ENCODE measurements at places on chromosomes 2 and 18. TPM values are rescaled to one million over a fixed set of nuclear protein-coding genes. Genes with fewer than 3 reads are reported as not detected.
A peak's percentile ranks its signal among the peaks of the same experiment; 100 is the strongest.

GRCh38 chr18:49949951-49950395 is 136.6 kb upstream of the ACAA2 start:
- H3K36me3 ChIP-seq = no peaks in the 10 kb centered on the region
- no peaks in the 10 kb centered on the region for H3K4me1 ChIP-seq
- DNase-seq = no peak
- no peaks in the 10 kb centered on the region for H3K27me3 ChIP-seq

DNA sequence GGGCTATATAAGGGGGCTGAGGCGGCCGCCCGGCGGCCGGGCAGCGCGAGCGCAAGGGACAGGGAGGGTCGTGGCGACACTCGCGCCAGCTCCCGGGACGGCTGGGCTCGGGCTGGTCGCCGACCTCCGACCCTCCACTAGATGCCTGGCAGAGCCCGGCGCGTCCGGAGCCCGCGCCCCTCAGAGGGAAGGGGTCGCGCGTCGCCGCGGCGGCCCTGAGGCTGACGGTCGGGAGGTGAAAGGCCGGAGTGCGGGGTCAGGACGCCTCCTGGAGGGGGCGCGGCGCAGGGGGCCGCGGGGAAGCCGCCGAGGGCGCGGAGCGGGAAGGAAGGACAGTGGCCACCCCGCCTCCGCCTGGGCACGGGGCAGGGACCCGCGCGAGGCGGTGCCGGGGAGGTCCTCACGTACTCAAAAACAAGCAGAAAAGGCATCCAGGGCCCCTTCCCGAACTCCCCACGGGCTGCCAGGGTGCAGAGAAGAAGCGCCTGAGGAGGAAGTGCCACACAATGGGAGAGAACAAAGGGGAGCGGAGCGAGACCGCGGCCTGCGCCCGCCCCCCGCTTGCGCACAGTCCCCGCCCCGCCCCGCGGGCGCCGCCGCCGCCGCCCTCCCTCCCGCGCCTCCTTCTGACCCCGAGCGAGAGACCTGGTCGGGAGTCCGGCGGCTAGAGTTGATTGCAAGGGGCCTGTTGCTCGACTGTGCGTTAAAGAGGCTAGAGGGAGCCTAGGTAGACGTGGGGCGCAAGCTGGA is 776 bp upstream of the KLF7 start:
- H3K27me3 ChIP-seq = no peaks in the 10 kb centered on the region
- H3K4me1 ChIP-seq = peaks cover 5% of the 10 kb centered on the region
- peak; percentile 78 for DNase-seq
- H3K36me3 ChIP-seq = no peaks in the 10 kb centered on the region
- H3K27ac ChIP-seq = peak overlapping the region; percentile 100

- no peak for DNase-seq
- no peak overlapping the region for H3K27ac ChIP-seq
- H3K27me3 ChIP-seq = no peaks in the 10 kb centered on the region
- no peak overlapping the region for H3K4me3 ChIP-seq
These were observed 342.4 kb downstream of the TNS1 start for GRCh38 chr2:217660423-217660822.

DNA sequence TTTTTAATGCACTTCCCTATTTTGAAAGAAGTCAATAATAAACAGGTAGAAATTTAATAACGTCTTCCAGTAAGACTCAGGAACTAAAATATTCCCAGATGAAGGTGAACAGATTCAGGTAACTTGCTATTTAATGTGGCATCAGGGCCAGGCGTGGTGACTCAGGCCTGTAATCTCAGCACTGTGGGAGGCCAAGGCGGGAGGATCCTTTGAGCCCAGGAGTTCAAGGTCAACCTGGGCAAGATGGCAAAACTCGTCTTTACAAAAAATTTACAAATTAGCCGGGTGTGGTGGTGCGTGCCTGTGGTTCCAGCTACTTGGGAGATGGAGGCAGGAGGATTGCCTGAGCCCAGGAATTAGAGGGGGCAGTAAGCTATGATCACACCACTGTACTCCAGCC is 81.8 kb downstream of the NXPH2 start:
- no peaks in the 10 kb centered on the region for H3K27me3 ChIP-seq
- H3K4me3 ChIP-seq = no peak overlapping the region
- no peaks in the 10 kb centered on the region for H3K36me3 ChIP-seq
- DNase-seq = no peak
- H3K27ac ChIP-seq = no peak overlapping the region

- H3K4me3 ChIP-seq = no peak overlapping the region
- H3K4me1 ChIP-seq = no peaks in the 10 kb centered on the region
- no peak overlapping the region for H3K27ac ChIP-seq
- DNase-seq = no peak
These were observed 20.0 kb downstream of the PASK start for GRCh38 chr2:241129086-241129871.

DNA sequence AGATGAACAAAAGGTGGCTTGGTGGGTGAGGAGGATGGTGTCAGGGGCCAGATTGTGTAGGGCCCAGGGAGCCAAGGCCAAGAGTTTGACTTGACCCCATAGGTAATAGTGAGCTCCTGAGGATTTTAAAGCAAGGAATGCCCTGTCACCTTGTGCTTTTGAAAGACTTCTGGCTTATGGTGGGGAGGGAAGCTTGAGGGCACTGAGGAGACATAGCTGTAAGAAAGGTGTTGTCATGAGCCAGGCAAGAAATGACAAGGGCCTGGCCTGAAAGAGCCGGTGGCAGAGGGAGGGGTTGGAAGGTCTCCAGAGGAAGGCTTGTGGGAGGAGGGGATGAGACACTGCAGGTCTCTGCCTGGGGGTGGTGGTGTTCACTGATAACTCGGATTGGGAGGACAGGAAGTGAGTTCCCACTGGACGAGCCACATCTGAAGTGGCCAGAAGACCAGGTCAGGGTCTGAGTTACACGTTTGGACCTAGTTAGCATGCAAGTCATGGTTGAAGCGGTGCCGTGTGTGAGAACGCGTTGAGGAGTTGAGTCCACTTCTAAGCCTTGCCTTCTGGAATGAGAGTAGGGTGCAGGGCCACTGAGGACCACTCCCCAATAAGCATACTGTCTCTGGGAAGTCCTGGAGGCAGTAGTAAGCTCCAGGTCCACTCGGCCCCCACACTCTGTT is 64.3 kb downstream of the TET3 start:
- H3K27me3 ChIP-seq = no peaks in the 10 kb centered on the region
- no peak for DNase-seq
- H3K4me1 ChIP-seq = no peaks in the 10 kb centered on the region
- no peaks in the 10 kb centered on the region for H3K36me3 ChIP-seq

DNA sequence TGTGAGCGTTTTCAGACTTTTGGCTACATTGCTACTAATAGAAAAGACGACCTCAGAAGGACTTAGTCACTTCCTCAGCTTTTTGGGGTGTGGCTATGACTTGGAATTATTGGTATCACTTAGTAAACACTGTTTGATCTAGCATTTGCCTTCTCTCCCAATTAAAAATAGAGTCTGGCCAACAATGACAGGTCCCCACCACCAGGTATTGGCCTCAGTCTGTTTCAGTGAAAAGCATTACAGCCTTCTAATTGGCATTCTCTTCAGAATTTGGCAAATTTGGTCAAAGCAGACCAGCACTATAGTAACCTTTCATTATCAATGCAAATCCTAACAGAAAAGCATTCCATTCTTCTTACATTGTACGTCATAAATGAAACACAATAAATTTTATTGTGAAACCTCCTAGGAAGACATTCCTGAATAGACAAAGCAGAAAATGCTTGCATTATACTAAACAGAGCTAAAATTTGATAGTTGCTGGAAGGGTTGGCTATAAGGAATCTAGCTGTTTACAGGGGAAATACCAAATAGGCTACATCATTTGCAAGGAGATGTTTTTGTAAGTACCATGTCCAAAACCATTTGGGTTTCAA is 613.9 kb downstream of the IRS1 start:
- no peaks in the 10 kb centered on the region for H3K36me3 ChIP-seq
- H3K4me3 ChIP-seq = no peak overlapping the region
- DNase-seq = no peak
- H3K4me1 ChIP-seq = no peaks in the 10 kb centered on the region

DNA sequence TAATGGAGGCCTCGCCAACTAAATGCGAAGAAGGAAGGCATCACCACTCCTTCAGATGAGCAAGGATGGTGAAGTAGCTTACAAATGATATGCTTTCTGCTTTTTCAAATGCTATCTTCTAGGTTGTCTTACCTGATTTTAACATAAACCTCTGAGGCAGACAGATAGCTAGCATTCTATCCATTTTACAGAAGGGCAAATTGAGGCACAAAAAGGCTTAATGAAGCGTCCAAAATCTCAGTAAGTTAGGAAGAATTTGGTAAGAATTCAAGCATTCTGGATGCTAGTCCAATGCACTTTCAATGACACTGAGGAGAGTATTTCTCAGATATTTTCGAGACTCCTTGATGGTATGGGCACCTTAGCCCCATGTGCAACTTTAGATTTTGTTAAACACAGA is 81.8 kb downstream of the LRP2 start:
- no peak overlapping the region for H3K4me3 ChIP-seq
- no peak overlapping the region for H3K27ac ChIP-seq
- H3K4me1 ChIP-seq = no peaks in the 10 kb centered on the region
- DNase-seq = no peak
- no peaks in the 10 kb centered on the region for H3K27me3 ChIP-seq

DNA sequence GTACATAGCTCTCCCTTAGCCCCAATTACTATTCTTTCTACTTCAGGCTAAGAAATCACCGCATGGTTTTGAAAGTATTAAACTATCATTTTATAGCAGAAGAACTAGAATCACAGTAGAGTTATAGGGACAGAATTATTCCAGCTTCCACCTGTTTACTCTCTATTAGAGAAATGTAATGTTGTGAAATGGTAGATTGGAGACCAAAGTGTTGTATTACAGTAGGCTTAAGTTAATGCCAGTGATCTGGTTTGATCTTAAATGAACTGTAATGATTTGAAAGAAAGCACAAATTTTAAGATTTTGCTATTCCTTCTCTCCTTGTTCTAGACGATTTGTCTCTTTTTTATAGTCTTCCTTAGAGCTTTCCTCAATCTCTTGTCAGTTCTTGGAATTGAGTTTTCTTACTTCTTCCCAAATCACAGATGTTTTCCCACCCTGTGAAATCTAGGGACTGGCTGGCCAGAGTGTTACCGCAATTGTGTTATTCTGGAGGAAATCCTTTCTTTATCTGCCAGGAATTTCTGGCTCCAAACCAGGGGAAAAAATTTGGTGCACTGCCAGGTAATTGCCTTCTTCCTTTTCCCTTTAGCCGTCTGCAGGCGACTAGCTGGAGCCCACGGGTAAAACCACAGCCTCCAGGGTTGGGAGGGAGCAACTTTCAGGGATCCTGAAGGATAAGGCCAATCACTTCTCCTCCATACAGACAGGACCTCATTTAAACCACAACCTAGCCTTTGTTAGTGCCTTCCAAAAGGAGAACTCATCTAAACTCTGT is 51.7 kb downstream of the NOP58 start:
- H3K36me3 ChIP-seq = no peaks in the 10 kb centered on the region
- no peaks in the 10 kb centered on the region for H3K27me3 ChIP-seq
- H3K4me3 ChIP-seq = no peak overlapping the region
- DNase-seq = peak; percentile 62
- H3K4me1 ChIP-seq = no peaks in the 10 kb centered on the region

DNA sequence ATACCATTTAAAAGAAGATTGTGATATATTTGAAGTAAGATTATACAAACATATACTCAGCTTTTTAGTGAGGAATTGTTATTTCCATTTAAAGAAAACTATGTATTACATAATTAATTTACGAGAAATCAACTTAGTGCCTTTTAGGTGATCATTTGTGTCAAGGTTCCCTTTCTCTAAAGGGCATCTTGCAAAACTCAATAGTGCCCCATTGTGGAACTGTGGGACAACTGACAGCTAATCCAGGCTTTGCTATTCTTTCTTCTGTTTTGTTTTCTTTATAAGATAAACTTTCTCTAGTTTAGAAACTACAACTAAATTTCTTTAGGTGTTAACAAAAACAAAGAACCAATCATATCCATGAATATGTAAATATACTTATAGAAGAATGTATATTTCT is 24.3 kb upstream of the VIT start:
- H3K4me1 ChIP-seq = no peaks in the 10 kb centered on the region
- DNase-seq = no peak
- no peaks in the 10 kb centered on the region for H3K36me3 ChIP-seq
- H3K27ac ChIP-seq = no peak overlapping the region
- no peak overlapping the region for H3K4me3 ChIP-seq
- H3K27me3 ChIP-seq = no peaks in the 10 kb centered on the region

DNA sequence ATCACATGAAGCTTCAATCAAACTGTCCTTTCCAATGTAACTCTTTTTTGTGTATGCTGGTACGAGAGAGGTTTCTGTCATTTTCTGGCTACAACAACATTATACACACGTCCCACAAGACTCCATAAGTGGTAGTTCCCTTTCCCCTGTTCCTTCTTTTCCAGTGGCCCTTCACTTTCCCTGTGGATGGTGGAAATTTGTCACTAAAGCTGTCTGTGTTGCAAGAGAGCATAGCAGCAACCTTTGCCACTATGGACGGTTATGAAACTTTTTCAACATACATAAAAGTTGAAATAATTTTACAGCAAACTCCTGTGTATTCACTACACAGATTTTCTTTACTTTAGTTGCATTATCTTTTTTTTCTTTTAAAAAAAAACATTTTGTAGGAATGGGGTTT is 18.7 kb downstream of the DBI start:
- no peaks in the 10 kb centered on the region for H3K27me3 ChIP-seq
- no peak overlapping the region for H3K4me3 ChIP-seq
- no peak for DNase-seq
- no peak overlapping the region for H3K27ac ChIP-seq

DNA sequence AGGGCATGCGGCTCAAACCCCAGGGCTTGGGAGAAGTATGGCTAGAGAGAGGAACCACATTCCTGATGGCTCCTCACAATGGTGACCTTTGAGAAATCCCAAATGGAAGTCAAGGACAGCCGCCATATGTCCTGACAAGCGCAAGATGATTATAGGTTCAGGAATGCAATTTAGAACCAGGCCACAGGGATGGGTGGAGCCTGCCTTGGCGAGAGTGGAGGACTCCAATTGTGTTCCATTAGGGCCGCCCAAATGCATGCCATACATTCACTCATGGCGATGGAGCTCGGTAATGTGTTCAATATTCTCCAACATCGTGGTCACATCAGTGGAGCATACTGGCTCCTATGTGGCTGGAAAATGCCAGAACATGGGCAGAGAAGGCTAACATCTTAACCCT is 662.9 kb upstream of the ID2 start:
- H3K36me3 ChIP-seq = no peaks in the 10 kb centered on the region
- no peaks in the 10 kb centered on the region for H3K27me3 ChIP-seq
- no peak overlapping the region for H3K27ac ChIP-seq
- no peaks in the 10 kb centered on the region for H3K4me1 ChIP-seq
- no peak for DNase-seq
- H3K4me3 ChIP-seq = no peak overlapping the region

DNA sequence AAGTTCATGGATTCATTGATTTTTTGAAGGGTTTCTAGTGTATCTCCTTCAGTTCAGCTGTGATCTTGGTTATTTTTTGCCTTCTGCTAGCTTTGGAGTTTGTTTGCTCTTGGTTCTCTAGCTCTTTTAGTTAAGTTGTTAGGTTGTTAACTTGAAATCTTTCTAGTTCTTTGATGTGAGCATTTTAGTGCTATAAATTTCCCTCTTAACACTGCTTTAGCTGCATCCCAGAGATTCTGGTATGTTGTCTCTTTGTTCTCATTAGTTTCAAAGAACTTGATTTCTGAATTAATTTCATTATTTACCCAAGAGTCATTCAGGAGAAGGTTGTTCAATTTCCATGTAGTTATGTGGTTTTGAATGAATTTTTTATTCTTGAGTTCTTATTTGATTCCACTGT is 210.6 kb downstream of the IRS1 start:
- H3K27ac ChIP-seq = no peak overlapping the region
- H3K27me3 ChIP-seq = no peaks in the 10 kb centered on the region
- H3K4me3 ChIP-seq = no peak overlapping the region
- DNase-seq = no peak

Gene ST6GAL2
- total RNA-seq = 2.8 TPM

Gene KCNF1
- total RNA-seq = 0.66 TPM

Gene YPEL5
- total RNA-seq = 104 TPM

Gene TMEM247
- total RNA-seq = not detected

Gene TMEM37
- total RNA-seq = 8.8 TPM
